HepG2 (cell line): ENCODE measurements at places on chromosomes 12 and 14.

DNA sequence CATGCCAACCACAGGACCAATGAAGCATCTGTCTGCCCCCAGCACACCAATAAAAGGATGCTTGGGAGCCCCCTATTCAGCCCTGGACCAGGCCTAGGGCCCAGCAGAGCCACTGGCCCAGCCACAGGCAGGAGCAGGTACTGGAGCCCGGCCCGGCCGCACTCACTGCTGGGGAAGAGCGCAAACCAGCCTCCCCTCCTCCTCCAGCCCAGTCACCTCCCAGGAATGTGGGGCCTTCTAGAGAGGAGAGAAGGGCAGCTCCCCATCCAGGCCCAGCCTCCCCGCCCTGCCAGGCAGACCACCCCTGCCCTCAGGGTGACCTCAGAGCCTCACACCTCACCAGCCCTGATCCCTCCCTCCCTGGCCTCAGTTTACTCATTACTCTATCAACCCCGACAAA lies 56.2 kb downstream of the CCNK start:
- DNase-seq, result no peak
- no peak overlapping the region for H3K27ac ChIP-seq
- H3K4me1 ChIP-seq, result peaks cover 37% of the 10 kb centered on the region
- H3K4me3 ChIP-seq, result no peak overlapping the region
- peaks cover 5% of the 10 kb centered on the region for H3K36me3 ChIP-seq

DNA sequence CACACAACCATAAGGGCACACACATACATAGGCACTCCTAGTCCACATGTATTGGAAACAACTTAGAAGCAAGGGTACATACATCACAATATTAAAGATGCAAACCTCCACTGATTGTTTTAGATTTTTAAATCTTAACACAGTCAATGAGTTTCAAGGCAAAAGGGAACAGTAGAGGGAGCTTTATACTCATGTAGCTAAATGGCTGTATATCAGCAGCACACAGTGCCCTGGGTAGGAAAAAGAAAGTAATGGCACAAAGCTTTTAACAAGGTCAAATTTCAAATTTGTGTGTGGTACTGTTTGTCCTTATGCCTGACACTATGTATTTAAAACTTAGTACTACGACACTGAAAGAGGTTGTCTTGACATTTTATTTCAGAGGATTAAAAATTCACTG lies 262.0 kb downstream of the MED13L start:
- no peaks in the 10 kb centered on the region for H3K4me1 ChIP-seq
- DNase-seq, result peak; percentile 21
- no peaks in the 10 kb centered on the region for H3K27me3 ChIP-seq
- H3K4me3 ChIP-seq, result no peak overlapping the region
- peaks cover 53% of the 10 kb centered on the region for H3K36me3 ChIP-seq

- H3K27ac ChIP-seq, result no peak overlapping the region
- H3K27me3 ChIP-seq, result no peaks in the 10 kb centered on the region
- DNase-seq, result no peak
- no peak overlapping the region for H3K4me3 ChIP-seq
Measured at GRCh38 chr14:69711477-69711876, 55.5 kb upstream of the SRSF5 start.

- no peaks in the 10 kb centered on the region for H3K27me3 ChIP-seq
- H3K27ac ChIP-seq, result no peak overlapping the region
- DNase-seq, result no peak
Measured at GRCh38 chr14:35760143-35760542, 49.0 kb downstream of the RALGAPA1 start.

DNA sequence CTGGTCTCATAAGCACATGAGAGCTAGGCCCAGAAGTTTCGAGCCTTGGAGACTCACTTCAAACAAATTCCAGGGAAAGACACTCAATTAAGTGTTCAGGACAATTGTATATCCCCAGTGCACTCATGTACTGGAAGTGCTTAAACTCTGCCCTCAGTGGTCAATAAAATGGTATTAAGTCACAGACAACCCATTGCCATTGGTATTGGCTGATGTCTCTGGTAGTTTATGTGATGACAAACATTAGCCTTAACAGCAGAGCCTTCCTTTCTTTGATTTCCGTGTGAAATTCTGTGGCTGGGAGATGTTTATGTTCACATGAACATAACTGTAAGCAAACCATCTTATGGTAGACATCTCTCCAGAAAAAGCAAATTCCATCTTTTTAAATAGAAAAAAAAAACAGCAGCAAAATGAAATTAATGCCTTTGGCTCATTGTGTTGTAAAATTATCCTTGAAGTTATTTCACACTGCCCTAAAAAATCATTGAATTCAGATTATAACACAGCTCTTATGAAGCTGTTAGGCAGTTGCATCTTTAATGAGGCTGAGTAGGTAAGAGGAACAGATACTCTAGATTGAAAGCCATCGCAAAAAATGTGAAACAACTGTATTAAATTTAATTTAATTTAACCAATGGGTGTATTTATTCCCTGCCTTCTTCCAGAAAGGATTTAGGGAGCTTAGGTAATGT lies 216.2 kb upstream of the PLEKHG7 start:
- no peak overlapping the region for H3K27ac ChIP-seq
- no peak overlapping the region for H3K4me3 ChIP-seq
- DNase-seq, result no peak
- H3K36me3 ChIP-seq, result no peaks in the 10 kb centered on the region

GRCh38 chr14:49294621-49295148 lies 291.5 kb downstream of the RPS29 start:
- H3K36me3 ChIP-seq, result no peaks in the 10 kb centered on the region
- no peak overlapping the region for H3K27ac ChIP-seq
- H3K4me1 ChIP-seq, result no peaks in the 10 kb centered on the region
- H3K27me3 ChIP-seq, result no peaks in the 10 kb centered on the region
- no peak overlapping the region for H3K4me3 ChIP-seq

DNA sequence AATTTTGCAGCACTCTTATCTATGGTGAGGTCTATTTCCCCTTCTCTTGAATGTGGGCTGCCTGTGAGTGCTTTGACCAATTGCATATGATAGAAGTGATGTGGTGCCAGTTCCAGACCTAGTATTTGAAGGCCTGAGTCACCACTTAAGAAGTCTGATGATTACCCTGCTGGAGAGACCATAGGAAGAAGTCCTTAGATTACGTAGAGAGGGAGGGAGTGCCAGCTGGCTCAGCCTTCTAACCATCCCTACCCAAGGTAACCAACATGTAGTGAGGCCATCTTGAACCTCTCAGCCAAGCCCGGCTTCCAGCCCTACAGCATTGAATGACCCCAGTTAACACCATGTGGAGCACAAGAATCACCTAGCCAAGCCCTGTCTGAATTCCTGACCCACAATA lies 166.9 kb downstream of the NELL2 start:
- H3K27me3 ChIP-seq, result no peaks in the 10 kb centered on the region
- H3K27ac ChIP-seq, result no peak overlapping the region
- no peaks in the 10 kb centered on the region for H3K4me1 ChIP-seq
- H3K4me3 ChIP-seq, result no peak overlapping the region
